Mesothelial cell of epicardium (in vitro differentiated cells): ENCODE measurements at places on chromosomes 6 and 20.

DNA sequence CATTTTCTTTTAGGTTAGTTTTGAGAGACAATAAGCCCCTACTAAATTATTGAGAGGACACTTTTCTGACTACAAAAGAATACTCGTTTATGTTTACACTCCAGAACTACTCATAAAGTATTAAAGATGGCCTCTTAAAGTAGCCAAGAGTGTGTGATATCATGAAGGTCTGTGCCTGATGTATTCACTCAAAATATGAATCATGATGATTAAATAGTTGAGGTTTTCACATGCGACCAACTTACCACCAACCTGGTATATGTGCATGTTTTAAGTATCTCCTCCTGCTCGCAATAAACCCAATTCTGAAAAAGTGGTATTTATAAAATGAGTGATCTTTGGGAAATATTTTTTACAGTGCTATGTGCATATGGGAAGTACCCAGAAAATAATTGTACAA is 43.9 kb downstream of the IL20RA start:
- no peak overlapping the region for H3K4me3 ChIP-seq
- peaks cover 17% of the 10 kb centered on the region for H3K27me3 ChIP-seq
- H3K36me3 ChIP-seq, result no peaks in the 10 kb centered on the region
- no peak for DNase-seq

GRCh38 chr6:26251354-26252076 is 113.5 kb upstream of the BTN3A2 start:
- no peaks in the 10 kb centered on the region for H3K27me3 ChIP-seq
- DNase-seq, result peak; percentile 33
- H3K27ac ChIP-seq, result peak overlapping the region; percentile 96
- H3K4me3 ChIP-seq, result peak overlapping the region; percentile 95

DNA sequence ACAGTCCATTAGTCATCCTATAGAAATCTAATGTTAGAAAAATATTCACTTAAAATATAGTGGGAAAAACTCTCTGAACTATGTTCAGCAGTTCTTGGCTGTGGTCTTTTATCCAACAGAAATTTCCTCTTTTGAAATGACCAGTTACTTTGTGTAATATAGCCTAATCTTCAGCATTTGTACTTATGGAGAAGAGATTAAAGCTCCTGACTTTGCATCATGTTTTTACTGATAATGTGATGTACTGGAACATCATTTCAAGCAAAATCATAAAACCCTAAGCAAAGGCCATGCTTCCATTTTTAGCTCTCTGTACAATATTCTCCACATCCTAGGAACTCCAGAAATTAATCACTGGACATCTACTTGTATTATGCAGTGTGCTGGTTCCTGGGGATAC is 430.8 kb upstream of the RUNX2 start:
- no peak overlapping the region for H3K4me3 ChIP-seq
- DNase-seq, result no peak

DNA sequence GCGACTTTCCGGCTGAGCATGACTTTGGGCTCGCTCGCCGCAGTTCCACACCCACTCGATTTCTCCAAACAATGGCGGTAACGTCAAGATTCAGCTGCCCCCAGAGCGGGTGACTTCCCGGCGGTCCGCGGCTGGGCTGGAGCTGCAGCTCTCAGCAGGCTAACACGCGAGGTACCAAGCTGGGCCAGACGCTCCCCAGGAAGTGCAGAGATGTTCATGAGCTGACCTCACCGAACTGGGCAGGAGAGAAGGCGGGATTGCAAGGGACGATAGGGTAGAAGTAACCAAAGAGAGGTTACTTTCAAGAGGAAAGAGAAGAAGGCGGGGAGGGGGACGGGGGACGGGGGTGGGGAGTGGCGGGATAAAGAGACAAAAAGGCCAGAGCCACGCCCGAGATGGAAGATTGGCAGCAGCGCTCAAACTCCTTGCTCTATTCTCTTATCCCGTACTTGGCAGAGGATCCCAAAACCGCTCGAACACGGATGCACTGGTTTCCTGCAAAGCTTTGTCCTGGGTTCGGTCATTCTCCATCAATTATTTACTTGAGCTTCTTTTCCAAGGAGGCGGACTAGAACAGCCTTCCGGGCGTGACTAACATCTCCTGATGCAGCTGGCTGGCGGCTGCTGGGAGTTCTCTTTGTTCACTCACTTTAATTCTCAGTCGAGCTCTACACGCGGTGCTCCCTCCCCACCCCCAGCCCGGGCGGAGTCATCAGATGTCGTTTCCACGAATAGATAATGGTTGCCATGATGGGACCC is at the start of gene MTCL3:
Gene MTCL3 (minus strand): TSS at position 626 of the 759 bp plus-strand sequence.
- H3K36me3 ChIP-seq, result no peaks in the 10 kb centered on the region
- peak within 1 kb of the TSS; percentile 16 for H3K4me3 ChIP-seq

DNA sequence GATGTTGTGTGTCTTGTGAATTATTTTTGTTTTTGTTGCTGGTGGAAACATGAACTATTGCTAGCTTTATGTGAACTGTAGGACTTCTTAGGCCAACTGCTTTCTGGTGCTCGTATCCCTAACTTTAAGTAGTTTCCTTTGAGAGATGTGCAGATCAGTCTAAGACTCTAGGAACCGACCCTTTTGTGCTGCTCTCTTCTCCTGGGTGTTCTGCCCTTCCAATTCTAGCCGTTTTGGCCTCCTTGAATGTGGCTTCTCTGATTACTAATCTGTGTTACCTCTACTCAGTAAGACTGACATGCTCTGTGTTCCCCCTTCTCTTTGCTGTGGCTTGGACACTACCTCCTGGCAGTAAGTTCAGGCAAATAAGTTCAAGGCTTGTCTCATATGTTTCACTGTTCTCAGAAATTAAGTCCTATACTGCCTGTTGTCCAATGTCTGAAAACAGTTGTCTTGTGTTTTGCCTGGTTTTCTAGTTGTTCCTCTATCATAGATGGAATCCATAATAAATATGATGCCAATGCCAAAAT is 58.0 kb downstream of the FOXO3 start:
- DNase-seq, result no peak
- H3K4me1 ChIP-seq, result peaks cover 55% of the 10 kb centered on the region
- no peak overlapping the region for H3K27ac ChIP-seq
- H3K36me3 ChIP-seq, result peaks cover 4% of the 10 kb centered on the region
- no peaks in the 10 kb centered on the region for H3K27me3 ChIP-seq

- H3K36me3 ChIP-seq, result no peaks in the 10 kb centered on the region
- H3K27ac ChIP-seq, result peak within 1 kb of the TSS; percentile 98
- DNase-seq, result peak; percentile 92
- H3K4me1 ChIP-seq, result peaks cover 34% of the 10 kb centered on the region
These were observed at the start of gene JAG1 for GRCh38 chr20:10673842-10674683. Gene JAG1 (minus strand): TSS chr20:10673999. CDS start chr20:10673530, 469 bp downstream.

DNA sequence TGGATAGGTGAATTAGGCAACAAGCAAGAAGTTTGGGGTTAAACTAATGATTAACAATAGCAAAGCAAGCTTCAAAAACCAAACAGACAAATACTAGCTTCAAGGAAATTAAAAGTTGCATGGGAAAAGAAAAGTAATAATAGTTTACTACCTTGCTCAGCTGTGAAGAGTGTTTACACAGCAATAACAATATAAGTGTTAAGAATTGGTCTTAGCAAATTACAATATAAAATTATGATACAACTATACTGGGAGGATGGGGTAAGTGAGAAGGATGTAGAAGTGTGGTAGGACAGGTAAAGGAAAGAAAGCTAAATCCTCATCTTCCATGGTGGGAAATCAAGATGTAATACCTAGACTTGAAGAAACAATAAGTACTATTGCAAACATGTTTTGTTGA is 137.7 kb upstream of the MAFB start:
- DNase-seq, result no peak
- peaks cover 27% of the 10 kb centered on the region for H3K27me3 ChIP-seq
- no peak overlapping the region for H3K4me3 ChIP-seq
- no peaks in the 10 kb centered on the region for H3K36me3 ChIP-seq

GRCh38 chr20:32898729-32899128 is 40.0 kb downstream of the EFCAB8 start:
- H3K27me3 ChIP-seq, result no peaks in the 10 kb centered on the region
- H3K4me1 ChIP-seq, result no peaks in the 10 kb centered on the region

DNA sequence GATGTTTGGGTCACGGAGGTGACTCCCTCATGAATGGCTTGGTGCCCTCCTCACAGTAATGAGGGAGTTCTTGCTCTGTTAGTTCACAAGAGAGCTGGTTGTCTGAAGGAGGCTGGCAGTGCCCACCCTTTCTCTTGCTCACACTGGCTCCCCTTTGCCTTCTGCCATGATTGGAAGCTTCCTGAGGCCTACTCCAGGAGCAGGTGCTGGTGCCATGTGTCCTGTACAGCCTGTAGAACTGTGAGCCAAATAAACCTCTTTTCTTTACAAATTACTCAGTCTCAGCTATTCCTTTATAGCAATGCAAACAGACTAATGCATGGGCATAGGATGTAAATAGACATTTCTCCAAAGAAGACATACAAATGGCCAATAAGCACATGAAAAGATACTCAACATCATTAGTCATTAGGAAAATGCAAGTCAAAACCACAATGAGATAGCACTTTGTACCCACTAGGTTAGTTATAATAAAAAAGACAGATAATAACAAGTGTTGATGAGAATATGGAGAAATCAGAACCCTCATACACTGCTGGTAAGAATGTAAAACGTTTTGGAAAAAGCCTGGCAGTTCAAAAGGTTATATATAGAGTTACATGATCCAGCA is 17.7 kb downstream of the C20orf203 start:
- DNase-seq, result no peak
- no peak overlapping the region for H3K27ac ChIP-seq
- H3K4me1 ChIP-seq, result peaks cover 6% of the 10 kb centered on the region
- peaks cover 8% of the 10 kb centered on the region for H3K36me3 ChIP-seq
- H3K4me3 ChIP-seq, result no peak overlapping the region

GRCh38 chr6:112237595-112237994 is 16.8 kb downstream of the LAMA4 start:
- peak overlapping the region; percentile 39 for H3K27ac ChIP-seq
- no peaks in the 10 kb centered on the region for H3K36me3 ChIP-seq
- no peak for DNase-seq
- H3K4me1 ChIP-seq, result peaks cover 28% of the 10 kb centered on the region
- H3K4me3 ChIP-seq, result no peak overlapping the region
- no peaks in the 10 kb centered on the region for H3K27me3 ChIP-seq

- peaks cover 37% of the 10 kb centered on the region for H3K4me1 ChIP-seq
- H3K27ac ChIP-seq, result no peak overlapping the region
- DNase-seq, result no peak
These were observed 161.7 kb upstream of the BMP5 start for GRCh38 chr6:56036916-56037600.

GRCh38 chr6:132298344-132298949 is 102.8 kb downstream of the MOXD1 start:
- H3K4me3 ChIP-seq, result no peak overlapping the region
- no peak for DNase-seq
- H3K4me1 ChIP-seq, result no peaks in the 10 kb centered on the region

GRCh38 chr20:49562311-49563014 is 5.5 kb downstream of the PTGIS start:
- peaks cover 26% of the 10 kb centered on the region for H3K4me1 ChIP-seq
- peak overlapping the region; percentile 70 for H3K27ac ChIP-seq
- H3K27me3 ChIP-seq, result no peaks in the 10 kb centered on the region
- H3K4me3 ChIP-seq, result peak overlapping the region; percentile 24

DNA sequence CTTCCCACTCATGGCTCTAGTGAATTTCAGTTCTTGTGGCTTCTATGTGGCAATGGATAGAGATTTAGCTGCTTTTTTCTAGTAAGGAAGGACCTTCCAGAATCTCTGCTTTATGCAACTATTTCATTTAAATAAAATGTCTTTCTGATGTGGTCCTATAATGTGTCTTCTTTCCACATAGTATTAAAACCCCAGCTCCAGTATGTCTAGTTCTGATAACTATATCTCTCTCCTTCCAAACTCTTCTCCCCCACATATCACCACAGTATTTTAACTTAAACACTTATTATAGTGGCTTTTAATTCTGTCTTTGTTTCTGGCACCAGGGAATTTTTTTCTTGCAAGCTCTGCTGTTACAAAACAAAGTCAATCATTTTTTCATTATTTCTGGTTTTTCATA is 40.6 kb upstream of the SUMO4 start:
- H3K4me1 ChIP-seq, result peaks cover 23% of the 10 kb centered on the region
- H3K36me3 ChIP-seq, result peaks cover 11% of the 10 kb centered on the region
- no peak overlapping the region for H3K4me3 ChIP-seq
- H3K27ac ChIP-seq, result peak overlapping the region; percentile 19
- DNase-seq, result no peak
- H3K27me3 ChIP-seq, result no peaks in the 10 kb centered on the region

DNA sequence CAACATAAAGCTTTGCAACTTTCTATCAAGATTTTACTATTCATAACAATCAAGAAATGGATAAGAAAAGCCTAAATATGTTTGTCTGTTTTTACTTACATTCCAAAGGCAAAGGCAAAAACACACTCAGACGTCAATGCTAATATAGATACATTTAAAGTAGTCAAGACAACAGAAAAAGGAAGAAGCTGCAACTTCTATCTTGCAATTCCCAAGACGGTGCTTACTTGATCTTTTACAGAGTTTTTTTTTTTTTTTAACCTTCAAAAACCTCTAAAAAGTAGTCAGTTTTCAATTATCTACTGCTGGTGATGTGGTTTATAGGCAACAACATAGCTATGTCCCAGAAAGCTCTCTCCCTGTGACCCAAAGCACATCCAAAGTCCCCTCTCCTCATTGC is 58.1 kb downstream of the EPB41L2 start:
- DNase-seq, result no peak
- no peaks in the 10 kb centered on the region for H3K27me3 ChIP-seq
- no peak overlapping the region for H3K4me3 ChIP-seq
- peaks cover 19% of the 10 kb centered on the region for H3K36me3 ChIP-seq
- peaks cover 54% of the 10 kb centered on the region for H3K4me1 ChIP-seq
